ENCODE measurements at places on chromosomes 11 and 22.

DNA sequence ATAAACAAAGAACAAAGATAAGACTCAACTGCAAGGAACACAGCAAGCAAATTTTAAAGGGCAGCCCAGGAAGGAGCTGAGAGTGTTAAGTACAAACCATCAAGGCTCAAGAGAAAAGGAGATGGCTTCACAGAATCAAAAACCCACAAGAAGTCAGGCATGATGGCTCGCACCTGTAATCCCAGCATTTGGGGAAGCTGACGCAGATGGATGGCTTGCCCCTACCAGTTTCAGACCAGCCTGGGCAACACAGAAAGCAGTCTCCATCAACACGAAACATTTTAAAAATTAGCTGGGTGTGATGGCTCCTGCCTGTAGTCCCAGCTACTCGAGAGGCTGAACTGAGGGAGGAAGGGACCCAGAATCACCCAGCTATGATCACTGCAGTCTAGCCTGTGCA lies 32.6 kb downstream of the MAPK1 start:
- no peak for DNase-seq

DNA sequence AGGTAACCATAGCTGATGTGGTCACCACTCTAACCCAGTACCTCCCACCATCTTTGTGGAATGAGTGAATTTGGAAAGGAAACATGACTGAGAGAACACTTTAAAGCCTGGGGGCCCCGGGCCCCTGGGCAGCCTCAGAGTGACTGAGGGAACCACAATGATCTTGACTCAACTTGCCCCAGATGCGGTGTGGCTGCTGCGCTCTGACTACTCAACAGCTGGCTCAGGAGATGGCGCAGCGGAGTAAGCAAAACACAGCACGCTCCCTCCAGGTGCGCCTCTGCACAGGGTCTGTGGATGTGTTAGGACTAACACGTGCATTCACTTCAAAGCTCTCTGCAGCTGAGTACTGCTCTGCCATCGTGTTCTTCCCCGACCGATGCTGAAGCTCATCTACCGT lies 5.9 kb downstream of the RNF215 start:
- no peak for DNase-seq

- DNase-seq, result peak; percentile 69
Measured at GRCh38 chr22:25447067-25447685, 117.3 kb upstream of the GRK3 start.

DNA sequence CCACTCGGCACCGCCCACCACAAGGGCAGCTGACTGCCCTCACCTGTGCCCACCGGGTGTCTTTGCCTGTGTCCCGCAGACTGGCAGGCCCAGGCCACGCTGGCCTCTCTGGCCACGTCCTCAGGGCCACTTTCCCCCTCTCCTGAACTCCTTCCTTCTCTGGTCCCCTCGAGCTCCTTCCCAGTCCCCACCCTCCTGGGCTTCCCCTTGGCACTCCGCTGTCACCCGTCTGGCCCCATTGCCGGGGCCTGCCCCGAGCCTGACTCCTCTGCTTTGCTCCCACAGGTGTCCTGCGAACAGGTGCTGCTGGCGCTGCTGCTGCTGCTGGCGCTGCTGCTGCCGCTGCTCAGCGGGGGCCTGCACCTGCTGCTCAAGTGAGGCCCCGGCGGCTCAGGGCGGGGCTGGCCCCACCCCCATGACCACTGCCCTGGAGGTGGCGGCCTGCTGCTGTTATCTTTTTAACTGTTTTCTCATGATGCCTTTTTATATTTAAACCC lies 14.2 kb downstream of the MCAT start:
- DNase-seq, result peak; percentile 90

DNA sequence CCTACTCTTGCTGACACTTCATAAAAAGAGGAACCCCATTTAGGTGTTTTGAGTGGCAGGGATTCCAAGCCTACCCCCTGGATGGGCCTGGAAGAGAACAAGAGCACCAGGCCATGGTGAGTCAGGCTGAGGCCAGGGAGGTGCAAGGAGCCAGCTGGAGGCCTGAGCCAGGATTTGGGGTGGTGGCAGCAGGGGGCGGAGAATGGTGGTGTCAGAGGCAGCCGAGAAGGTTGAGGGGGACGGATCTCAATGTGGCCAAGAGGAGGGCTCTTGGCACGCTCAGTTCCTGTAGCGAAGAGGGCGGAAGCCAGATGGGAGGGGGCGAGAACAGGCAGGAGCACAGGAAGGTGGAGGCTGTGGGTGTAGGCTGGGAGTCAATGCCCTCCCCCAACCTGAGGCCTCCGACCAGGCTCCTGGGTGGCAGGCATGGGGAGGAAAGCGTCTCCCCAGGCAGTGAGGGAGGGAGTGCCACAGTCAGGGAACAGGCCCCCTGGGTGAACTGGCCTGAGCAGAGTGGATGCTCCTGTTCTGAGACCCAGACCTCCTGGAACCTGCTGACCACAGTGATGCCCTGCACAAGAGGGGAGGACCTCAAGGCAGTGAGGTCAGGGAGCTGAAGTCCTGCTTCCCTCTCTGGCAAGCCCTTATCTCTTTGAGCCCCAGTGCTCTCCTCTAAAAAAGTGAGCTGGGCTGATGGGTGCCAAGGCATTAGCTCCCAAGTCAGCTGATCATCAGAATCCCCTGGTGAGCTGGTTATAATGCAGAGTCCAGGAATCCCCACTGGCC lies 13.9 kb downstream of the RTN4RL2 start:
- no peak for DNase-seq

DNA sequence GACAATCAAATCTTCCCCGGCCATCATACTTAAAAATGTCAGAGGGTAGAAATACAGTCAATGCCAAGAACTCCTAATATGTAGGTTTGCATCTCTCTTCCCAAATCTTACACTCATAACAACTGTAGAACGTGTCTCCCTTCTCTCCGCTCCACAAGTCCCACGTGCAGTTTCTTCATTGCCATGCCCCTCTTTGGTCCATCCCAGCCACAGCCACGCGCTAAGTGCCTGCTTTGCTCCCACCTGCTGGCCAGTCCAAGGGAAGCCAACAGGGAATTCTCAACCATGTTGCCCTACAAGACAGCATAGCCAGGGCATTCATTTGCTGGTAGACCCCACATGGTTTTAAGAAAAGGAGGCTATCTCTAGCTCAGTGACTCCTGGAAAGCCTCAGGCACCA lies 420.6 kb upstream of the ISX start:
- DNase-seq, result peak; percentile 8

- no peak for DNase-seq
Measured at GRCh38 chr22:30447656-30448055, 22.1 kb downstream of the MTFP1 start.
